ENCODE measurements at places on chromosomes 3 and 15.

DNA sequence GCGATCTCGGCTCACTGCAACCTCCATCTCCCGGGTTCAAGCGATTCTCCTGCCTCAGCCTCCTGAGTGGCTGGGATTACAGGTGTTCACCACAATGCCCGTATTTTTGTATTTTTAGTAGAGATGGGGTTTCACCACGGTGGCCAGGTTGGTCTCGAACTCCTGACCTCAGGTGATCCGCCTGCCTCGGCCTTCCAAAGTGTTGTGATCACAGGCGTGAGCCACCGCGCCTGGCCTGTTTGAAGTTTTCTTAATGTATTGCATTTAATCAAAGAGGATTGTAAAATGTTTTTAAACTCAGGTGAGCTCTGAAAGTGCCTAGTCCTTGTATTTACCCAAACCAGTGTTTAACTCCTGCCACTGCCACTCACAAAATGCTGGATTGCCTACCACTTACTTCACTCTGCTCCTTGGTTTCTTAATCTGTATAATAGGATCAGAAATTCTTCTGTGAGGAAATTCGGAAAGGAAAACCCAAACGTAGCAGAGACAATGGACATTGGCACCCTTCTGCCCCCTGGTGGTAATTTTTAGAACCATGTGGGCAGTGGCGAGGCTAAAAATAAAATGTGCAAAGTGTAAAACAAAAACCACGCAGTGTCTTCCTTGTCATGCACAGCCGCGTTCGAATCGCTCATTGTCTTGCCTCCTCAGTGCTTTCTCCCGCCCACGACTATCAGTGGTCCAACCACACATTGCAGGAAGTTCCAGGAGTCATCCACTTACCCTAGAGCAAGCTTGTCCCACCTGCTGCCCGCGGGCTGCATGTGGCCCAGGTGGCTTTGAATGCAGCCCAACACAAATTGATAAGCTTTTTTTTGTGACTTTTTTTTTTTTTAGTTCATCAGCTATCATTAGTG, 27.3 kb downstream of the CEP19 start:
- no peak for DNase-seq

DNA sequence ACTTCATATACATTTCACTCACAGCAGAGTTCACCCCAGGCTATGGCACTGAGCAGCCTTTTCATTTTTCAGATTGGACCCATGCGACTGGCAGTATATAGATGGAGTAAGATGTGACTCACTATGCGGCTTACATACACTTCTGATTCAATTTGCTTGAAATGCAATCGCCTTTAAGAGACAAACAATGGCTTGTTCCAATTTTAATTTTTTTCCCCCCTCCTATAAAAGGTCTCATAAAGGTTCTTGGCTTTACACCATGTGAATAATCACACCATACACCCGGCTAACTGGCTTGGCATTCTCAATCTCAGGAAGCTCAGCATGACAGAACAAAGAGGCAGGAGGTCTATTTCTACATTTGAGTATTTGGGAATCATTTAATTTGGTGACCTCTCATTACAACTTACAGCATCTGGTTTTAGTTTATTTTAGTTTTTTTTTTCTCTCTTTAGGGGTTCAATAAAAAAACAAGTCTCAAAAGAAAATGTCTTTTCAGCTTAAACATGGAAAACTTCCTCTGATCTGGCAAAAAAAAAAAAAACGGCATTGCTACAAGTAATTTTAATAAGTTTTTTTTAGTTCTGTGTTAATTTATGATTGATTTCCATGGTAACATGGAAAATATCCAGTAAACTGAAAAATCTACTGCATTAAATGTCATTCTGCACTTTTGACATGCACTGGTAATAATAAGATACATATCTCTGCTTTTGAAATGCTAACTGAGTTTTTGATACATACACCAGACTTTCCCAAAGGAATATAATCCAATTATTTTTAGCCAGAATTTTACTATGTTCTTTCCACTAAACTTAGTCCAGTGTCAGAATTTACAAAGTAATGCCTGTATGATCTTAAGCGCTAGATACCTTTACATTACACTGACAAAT, 38.8 kb downstream of the GADL1 start:
- DNase-seq, result no peak

- no peak for DNase-seq
Observed at GRCh38 chr15:92709110-92709790, 53.7 kb upstream of the FAM174B start.

GRCh38 chr3:52248816-52249547, 3.4 kb downstream of the PPM1M start:
- no peak for DNase-seq

GRCh38 chr15:81384891-81385720, 11.1 kb upstream of the TMC3 start:
- DNase-seq, result no peak

- DNase-seq, result no peak
Observed at GRCh38 chr3:13561967-13562366, 13.0 kb downstream of the FBLN2 start.

GRCh38 chr3:67381667-67382272, 272.6 kb downstream of the SUCLG2 start:
- no peak for DNase-seq

DNA sequence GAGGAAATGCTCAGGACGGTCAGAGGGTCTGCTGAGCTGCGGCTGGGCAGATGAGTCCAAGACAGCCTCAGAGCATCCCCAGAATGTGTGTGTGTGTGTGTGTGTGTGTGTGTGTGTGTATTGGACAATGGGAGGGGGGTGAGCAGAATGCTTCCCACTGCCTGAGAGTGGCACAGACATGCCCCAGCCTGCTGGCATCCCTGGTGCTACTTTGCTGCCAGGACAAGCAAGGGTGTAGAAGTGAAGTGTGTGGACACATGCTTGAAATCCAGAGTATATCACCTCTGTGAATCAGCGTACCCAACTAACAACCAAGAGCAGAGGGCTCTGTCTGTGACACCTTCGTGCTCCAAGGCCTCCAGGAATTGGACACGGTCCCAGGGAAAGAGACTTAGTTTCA, 76.3 kb downstream of the SLC9A9 start:
- DNase-seq, result no peak

GRCh38 chr3:51940648-51941462, 849 bp downstream of the RRP9 start:
- peak; percentile 12 for DNase-seq

DNA sequence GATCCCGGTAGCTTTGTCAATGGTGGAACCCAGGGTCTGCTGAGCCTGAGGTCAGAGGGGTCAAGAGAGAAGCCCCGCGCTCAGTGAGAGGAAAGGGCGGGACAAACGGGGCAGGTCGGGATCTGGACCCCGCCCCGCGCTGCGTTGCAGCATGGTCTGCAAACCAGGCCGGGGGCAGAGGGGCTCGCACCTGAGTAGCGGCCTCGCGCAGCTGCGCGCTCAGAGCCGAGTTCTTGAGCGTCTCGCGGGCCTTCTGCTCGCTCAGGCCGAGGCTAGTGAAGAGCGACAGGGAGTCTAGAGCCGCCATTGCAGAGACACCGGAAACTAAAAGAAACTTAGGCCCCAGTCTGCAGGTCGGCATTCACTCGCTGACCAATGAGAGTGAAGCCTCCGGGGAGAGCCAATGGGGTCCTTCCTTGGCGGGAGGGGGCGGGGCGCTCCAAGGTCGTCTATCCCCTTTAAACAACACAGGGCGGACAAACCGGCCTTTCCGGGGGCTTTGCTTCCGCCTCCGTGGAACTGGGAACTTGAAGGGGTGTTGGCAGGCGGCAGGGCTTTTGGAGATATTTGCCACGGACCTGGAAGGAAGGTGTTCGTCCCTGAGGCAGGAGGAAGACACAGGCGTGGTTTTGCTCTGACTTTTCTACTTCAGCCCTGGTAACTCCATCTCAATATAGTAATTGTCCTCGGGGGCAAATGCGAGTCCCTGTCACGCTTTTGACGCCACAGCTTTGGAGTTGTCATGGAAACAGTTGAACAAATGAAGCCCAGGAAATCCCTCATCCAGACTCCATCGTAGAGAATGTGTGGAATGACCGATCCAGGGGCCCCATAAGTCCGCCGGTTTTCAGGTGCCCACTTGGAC, at the start of gene QARS1:
TSS of gene QARS1 (minus strand) at position 331 of the 865 bp plus-strand sequence. CDS start at position 307, 24 bp downstream.
- DNase-seq, result peak; percentile 63

DNA sequence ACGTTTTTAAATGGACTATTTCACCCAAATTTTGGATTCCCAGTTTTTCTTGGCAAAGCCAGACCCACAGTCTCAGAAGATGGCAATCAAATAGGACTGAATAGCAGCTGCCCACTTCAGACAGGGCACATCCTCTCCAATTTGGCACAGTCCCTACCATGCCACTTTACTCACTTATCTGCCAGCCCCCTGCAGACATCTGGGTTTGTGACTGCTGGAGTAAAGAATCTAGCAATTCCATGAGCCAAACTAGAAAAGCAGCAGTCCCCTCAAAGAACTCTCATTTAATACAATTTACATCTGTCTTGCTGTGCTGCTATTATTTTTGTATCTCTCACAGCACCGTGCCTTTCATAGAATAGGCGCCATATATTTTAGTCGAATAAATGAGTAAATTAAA, 16.0 kb upstream of the LRRN1 start:
- DNase-seq, result no peak

GRCh38 chr3:60445446-60445845, 805.8 kb downstream of the FHIT start:
- DNase-seq, result no peak

GRCh38 chr15:70439304-70439877, 324.0 kb downstream of the UACA start:
- no peak for DNase-seq

- peak; percentile 5 for DNase-seq
Observed at GRCh38 chr3:65439641-65440284, 599.0 kb downstream of the MAGI1 start.

DNA sequence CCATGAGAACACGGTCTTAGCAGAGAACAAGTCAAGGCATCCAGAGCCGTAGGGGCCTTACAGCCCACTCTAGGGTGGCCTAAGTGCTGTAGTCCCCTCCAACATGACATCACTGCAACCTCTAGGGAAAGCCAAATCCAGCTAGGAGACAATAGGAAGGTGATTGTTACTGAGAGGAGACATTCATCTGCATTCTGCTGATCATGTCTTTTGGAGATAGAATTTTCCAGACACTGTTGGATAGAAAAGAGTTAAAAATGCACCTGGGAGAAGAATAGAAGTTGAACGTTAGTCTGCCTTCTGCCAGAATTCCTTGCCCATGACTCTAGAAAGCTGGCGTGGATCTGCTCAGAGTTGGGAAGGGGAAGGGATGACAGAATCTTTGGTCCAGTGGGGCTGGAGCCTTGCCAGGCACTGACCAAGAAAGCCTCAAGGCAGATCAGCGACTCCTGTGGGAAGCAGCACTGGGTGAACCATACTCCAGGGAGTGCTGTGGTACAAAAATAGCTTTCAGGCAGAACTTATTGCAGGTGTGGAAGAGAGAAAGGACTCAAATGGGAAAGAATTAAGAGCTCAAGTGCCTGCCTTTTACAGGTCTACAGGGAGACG, 44.8 kb upstream of the RAF1 start:
- DNase-seq, result peak; percentile 72

DNA sequence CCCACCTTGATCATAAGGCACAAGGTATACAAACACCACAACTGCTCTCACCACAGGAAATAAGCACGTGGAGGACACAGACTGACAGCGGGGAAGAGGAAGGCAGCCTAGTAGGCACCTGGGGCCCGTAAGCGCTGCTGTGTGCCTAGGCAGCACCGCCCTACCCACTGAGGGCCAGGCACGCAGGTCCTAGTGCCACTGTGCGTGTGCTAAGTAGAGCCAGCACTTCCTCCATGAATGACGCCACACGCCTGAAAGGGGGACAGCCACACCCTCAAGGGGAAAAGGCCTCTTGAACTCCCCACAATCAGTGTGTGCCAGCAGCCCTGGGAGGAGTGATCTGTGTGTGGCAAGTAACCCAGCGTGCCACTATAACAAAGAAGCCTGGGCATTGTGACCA, 73.0 kb downstream of the ATP1B3 start:
- no peak for DNase-seq

GRCh38 chr3:62143843-62144450, 229.4 kb downstream of the FEZF2 start:
- no peak for DNase-seq

DNA sequence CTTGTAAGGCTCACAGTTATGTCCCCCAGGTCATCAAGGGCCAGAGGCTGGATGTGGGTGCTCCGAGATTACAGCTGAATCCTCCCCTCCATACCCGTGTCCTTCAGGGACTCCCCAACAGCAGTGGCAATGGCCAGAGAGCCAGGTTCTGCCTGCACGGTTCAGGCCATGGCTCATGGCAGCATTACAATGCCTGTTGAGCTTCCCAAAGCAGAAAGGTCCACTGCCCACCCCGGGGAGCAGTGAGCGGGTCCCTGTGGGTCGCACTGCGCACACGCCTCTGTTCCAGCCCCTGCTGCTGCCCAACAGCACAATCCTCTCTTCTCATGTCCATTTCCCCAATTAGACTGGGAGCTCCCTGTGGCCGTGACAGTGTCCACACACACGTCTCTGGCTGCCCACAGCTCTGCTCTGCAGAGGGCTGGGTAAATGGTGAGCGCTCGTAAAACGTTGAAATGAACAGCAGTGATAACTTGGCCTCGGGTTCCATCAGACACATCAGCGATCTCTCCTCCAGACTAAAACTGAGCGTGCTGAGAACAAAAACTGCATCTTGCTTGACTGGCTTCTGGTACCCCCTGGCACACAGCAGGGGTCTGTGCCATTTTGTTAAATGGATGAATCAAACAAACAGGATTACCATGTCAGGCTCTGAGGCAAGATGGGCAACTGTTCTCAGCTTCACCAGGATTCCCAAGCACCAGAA, 80.4 kb downstream of the VGLL4 start:
- DNase-seq, result no peak

DNA sequence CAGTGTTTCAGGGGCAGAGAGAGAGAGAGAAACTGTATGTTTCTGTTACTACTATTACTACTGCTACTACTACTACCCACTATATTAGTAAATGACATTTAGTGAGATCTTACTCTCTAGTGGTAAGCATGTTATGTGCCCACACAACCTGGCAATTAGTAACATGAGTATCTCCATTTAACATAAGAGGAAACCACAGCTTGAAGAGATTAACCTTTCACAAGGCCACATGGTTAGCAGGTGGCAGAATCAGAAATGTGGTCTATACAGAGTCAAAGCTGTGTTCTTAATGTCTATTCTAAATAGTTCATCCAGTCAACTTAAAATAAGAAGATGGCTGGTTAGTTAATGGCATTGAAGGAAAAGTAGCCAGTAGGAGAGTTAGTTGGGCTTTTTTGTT, 961.6 kb downstream of the MCTP2 start:
- DNase-seq, result no peak

DNA sequence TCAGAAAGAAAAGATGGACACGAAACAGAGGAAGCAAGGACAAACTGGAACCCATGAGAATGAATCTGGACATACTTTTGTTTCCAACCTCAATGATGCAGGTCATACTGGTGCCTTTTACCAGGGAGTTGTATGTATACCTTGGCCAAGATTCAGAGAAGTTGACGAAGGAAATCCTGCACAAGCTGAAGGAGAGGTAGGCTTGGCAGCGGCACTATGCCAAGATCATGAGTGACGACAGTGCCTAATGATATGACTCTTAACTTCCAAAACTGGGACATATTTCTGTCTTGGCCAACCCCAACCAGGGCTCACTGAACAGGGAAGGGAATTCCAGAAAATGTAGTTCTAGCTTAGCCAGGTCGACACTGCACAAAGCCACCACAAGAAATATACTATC, 149.2 kb upstream of the SLCO3A1 start:
- DNase-seq, result no peak

Data from GM04503 (cell line).